ENCODE measurements at places on chromosomes 13 and 19.

GRCh38 chr13:51832471-51833152 is 12.4 kb downstream of the TMEM272 start:
- peak; percentile 31 for DNase-seq

GRCh38 chr13:110425444-110425780 is 118.3 kb downstream of the COL4A2 start:
- DNase-seq = no peak

DNA sequence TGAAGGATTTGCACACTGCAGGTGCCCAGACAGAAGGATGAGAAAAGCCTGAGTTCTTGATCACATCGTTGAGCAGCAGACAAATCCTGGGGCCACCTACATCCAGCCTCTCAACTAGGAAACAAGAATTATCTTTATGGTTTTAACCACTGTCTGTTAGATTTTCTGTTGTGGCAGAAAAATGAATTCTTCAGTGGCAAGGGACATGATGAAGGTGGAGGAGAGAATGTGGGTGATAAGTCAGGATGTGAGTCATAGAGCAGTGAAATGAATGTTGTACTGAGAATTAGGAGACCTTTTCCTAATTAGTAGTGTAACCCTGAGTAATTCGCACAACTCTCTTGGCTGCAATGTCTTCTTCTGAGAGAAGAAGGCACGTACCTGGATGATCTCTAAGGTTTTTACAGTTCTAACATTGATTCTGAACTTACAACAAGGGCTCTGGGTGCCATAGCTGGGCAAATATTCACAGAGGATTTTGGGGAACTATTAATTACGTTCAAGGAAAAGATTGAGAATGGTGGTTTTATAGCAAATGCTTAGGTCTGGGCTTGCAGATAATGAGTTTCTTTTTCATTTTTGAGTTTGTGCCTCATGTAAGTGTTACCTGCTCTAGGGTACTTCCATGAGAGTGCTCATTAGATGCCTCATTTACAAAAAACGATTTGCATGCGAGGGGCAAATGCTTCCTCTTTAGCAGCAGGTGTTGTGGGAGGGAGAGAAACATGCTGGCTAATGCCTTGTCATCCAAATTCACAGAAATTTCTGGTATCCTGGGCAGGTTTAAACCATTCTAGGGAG is 111.0 kb upstream of the KL start:
- DNase-seq = no peak

GRCh38 chr13:45582408-45583076 is 33.0 kb downstream of the ERICH6B start:
- no peak for DNase-seq

- no peak for DNase-seq
Measured at GRCh38 chr13:113607889-113608635, 23.5 kb downstream of the TFDP1 start.
